ENCODE measurements at places on chromosomes 12 and 14.

- no peak for DNase-seq
Measured at GRCh38 chr12:94198872-94199271, 50.5 kb downstream of the PLXNC1 start.

GRCh38 chr12:8035440-8036010, 3.0 kb downstream of the FOXJ2 start:
- no peak for DNase-seq

DNA sequence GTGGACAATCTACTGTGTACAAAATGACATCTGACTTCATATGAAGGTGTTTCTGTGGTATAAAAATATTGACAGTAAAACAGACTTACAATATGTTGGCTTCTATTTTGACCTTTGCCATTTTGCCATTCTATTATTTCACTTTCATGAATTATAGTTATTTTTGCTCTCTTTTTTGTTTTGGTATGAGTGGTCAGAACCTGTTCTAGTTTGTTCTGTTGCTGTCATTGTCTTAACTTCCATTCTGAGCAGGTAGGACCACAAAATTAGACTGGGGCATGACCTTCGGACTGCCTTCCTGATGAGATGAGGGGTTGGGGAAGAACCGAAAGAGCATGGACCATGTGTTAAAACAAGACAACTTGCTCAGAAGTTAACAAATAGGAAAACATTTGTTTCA, 36.5 kb upstream of the IFNG-AS1 start:
- DNase-seq, result no peak

DNA sequence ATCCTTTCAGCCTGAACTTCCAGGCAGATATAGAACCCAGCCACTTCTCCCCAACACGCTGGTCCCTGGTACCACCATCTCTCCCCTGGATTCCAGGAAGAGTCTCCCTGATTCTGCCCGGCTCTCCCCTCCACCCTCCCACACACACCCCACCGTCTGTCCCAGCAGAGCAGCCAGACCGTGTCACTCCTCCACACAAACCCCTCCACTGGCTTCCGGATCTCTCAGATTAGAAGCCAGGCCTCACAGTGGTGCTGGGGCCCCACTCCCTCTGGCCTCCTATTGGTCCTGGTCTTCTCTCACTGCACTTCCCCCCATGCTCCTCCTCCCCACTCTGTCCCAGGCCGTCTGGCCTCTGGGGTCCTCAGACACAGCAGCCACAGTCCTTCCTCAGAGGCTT, 52.4 kb upstream of the CDKN3 start:
- DNase-seq, result no peak

- no peak for DNase-seq
Measured at GRCh38 chr14:68841016-68841809, 48.3 kb upstream of the ZFP36L1 start.

DNA sequence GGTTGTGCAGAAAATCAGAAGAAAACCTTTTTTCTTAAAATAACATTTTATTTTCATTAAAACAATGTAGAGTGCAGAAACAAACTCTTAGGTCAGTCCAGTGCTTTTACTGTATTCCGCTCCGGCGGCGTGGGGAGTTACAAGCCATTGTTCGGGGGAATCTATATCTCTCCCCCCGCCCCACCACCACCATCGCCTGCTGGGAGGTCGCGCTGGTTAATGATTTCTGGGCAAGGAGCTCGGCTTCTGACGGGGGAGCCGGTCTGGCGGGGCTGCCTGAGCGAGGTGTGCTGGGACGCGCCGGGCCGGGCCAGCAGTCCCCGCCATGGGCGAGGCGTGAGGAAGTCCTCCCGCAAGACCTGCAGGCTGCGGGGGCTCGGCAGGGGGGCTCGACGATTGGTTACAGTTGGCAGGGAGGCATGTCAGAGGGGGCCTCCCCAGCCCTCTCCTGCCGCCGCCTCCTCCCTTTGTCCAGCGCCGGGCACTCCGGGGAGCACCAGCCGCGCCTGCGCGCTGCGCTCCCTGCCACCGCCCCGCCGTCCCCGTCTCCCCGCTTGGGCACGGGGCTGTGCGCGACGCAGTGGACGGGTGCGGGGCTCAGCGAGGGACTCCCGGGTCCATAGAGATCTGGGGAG, 1.0 kb upstream of the DUSP6 start:
- peak; percentile 86 for DNase-seq

- no peak for DNase-seq
Measured at GRCh38 chr12:9341260-9341585, 133.0 kb upstream of the PZP start.

- DNase-seq, result no peak
Measured at GRCh38 chr14:65606460-65606859, 193.9 kb downstream of the FUT8 start.

DNA sequence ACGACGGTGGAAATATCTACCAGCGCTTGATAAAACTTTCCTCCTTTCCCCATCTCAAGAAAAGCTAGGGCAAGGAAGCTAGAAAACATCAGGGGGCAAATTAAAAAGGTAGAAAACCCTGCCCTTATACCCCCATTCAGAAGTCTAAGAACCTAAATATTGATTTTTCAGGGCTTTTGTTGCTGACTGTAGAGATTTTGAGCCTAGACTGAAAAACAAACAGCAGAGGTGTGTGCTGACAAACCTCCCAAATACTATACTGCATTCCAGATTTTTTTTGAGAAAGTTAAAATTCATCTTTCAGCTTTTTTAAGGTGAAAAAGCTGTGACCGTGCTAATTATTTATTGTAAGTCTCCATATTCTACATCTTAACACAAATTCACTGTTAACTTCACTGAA, 478.3 kb upstream of the SOX5 start:
- no peak for DNase-seq

DNA sequence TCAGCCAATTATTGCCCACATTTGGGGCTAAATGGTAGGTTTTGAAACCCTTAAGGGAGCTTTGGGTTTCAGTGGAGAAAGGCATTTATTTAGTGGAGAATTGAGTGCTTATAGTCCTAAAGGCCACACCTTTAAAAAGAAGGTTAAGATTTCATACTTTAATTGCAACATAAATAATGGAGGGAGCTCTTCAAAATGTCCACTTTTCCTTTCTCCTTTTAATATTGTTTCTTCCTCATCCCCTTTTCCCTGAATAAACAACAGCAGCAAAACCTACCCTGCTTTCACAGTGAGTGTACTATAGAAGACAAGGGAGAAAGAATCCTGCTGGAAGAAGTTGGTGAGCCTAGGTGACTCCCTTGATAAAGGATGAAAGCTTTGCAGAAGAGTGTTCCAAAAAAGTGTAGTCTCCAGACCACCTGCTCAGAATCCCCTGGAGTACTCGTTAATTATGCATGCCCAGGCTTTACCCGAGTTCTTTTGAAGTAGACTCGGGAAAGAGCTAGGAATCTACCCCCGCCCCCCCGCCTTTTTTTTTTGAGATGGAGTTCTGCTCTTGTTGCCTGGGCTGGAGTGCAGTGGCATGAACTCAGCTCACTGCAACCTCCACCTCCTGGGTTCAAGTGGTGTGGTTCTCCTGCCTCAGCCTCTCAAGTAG, 11.5 kb upstream of the EID3 start:
- no peak for DNase-seq

DNA sequence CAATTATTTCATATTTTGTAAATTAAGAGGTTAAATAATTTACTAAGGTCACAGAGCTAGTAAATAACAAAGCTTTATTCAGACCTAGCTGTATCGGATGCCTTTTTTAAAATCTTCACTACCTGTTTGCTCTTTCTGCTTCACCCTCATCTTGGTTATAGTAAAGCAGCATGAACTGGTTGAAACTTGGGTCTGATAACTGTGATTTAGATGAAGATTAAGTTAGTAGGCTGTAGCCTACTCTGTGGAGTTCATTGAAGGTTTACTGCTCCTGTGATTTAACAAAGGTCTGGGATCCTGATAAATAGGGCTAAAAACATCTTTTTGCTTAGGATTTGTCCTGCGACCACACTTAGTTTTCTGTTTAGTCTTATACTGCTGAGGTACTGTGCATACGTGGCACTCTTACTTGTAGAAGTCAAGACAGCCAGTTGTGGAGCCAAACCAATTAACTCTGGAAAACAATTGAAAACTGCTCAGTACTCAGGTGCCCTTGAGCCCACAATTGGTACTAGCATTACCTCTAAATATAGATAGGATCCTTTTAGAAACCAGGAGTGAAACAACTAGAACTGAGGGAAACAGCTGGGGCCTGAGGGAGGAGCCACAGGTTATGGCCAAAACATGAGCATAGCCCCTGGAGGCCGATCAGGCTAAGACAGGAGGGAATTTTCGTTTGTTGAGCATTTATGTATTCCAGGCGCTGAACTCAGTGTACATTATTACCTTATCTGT, 2.3 kb downstream of the SPATS2 start:
- peak; percentile 56 for DNase-seq

GRCh38 chr14:102371361-102371760, 8.6 kb downstream of the TECPR2 start:
- no peak for DNase-seq

GRCh38 chr14:52002542-52002941, 13.2 kb downstream of the RTRAF start:
- DNase-seq, result no peak

DNA sequence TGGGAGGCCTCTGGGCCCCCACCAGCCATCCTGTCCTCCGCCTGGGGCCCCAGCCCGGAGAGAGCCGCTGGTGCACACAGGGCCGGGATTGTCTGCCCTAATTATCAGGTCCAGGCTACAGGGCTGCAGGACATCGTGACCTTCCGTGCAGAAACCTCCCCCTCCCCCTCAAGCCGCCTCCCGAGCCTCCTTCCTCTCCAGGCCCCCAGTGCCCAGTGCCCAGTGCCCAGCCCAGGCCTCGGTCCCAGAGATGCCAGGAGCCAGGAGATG, 729 bp upstream of the GAPDH start:
- DNase-seq, result no peak

DNA sequence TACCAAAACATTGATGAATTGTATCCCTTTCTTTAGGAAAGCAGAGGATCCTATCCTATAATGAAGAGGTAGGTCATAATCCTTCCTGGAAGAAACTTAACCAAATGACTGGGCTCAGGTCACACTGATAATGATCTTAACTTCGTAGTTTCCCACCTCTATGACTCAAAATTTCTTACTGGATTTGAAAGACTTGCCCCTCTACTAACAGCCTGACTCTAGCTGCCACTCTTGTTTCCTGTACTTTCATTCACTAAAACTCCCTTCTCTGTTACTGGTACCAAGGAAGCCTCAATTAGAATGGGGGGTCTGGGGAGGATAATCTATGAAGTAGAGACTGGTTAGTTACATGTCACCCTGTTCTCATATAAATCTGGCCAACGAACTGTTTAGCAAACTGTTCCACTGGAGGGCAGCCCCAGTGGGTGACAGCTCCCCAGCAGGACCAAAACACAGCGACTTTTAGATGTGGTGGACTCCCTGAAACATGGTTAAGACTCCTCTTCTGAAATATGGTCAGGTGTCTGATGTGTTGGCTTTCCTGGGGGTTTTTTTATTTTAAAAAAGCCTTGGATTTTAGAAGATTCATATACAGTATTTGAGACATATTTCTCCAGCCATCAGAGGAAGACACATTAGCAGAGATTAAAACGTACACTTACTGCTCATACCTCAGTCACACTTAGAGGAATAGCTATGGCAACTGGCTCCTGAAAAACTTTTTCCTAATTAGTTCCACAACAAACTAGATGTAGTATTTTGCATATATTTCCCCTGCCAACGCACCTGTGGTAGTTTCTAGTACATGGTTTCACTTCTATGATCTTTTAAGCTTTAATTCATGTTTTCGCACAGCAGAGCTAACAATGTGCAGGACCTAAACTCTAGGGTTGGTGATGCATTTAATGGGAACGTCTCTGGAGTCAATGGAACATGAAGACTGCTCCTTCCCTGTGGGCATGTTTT, 72.3 kb downstream of the ACADS start:
- no peak for DNase-seq

- no peak for DNase-seq
Measured at GRCh38 chr12:123065676-123066383, 85.1 kb downstream of the PITPNM2 start.

- DNase-seq, result no peak
Measured at GRCh38 chr12:13000616-13000924, 505 bp upstream of the HEBP1 start.

DNA sequence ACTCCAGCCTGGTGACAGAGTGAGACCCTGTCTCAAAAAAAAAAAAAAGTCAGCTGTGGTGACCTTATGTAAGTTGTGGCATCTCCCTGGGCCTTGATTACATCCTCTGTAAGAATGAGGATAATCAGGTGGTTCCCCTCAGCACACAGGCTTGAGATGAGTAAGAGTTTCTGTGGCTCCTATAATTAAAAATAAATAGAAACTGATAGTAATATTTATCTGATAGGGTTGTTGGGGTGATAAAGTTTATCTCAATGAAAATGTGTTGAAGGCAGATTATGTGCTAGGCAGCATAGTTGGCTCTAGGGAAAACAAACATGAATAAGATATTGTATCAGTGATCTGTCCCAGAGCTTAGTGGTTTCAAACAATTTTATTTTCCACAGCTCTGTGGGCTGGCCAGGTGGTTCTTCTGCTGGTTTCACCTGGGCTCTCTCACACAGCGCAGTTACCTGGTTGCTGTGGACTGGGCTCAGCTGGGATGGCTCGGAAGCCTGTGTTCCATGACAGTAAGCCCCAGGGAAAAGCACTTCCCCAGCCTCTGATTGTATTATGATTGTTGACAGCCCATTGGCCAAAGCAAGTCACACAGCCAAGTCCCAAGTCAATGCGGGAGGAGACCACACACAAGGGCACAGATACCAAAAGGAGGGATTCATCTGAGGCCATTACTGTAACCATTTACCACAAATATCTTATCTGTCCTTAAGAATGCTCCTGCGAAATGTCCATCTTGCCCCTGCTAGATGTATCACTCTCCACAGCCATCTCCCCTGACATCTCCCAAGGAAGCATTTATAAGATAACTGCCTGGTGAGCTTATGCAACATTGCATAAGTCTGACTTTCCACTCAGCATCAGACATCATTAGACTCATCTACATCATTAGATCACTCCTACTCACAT, 151.7 kb downstream of the NUAK1 start:
- DNase-seq, result no peak

DNA sequence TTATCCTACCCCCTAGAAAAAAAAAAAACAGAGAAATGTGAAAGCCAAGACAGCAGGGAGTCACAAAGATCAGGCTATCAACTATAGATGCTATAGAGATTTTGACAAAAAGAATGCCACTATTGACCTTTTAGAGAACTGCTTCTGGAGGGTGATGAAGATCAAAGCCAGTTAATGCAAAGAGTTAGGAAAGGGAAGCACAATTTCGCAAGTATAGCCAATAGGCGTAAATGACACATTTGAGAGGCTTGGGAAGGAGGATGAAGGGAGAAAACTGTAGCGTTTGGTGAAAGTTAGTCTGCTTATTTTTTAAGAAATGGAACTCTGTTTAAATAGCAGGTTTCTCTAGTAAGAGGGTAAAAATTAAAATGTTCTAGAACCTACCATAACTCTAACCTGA, 190.7 kb downstream of the DUSP6 start:
- DNase-seq, result no peak

DNA sequence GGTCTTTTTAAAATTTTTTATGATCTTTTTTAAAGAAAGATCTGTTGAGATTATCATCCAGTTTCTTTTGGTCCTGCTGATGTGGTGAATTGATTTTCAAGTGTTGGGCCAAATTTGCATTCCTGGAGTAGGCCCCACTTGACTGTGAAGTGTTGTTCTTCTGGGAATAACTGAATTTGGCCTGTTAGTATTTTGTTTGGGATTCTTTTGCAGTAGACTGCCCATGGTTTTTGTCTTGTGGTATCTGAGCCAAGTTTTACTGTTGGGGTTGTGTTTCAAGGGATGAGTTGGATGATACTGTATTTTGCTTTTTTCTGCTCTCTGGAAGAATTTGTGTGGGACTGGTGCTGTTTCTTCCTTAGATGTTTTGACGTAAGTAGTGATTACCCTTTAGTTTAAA, 4.0 kb upstream of the SYCP3 start:
- DNase-seq, result peak; percentile 43

Data from tongue (tissue), 3 donors.